Kidney (tissue), 22 donors: ENCODE measurements at places on chromosomes 6 and 20. TPM values are rescaled to one million over a fixed set of nuclear protein-coding genes. Genes with fewer than 3 reads are reported as not detected.

DNA sequence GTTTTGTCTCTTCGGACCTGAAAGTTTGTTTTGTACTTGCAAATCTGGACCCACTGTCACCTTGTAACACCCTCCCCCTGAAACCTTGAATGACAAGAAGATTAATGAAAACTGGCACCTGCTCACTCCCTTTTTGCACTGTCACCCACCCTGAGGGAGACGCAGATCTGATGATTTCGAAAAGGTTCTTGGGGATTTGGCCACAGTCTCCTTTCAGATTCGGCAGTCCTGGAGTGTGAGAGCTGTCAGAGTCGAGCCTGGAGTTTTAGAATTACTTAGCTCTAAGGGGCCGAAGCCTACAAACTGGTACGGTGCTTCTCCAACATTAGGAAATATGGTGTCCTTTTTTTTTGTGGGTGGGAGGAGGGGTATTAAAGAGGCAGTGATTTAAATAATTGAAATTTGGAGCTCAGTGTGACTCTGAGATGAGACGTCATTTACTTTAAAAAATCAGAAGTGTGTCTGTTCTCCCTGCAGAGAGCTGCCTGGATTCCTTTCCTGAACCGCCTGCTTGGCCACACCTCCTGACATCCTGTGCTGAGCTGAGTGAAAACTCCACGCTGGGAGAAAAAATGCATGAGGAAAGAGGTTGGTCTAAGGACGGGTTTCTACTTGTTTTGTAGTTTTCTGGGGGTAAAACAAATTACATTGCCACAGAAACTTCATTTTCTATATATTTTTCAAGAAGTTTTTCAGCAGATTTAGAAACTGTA lies 447.0 kb upstream of the CDH4 start:
- no peaks in the 10 kb centered on the region for H3K4me1 ChIP-seq
- DNase-seq: no peak
- no peak overlapping the region for H3K4me3 ChIP-seq
- H3K36me3 ChIP-seq: no peaks in the 10 kb centered on the region
- H3K27me3 ChIP-seq: no peaks in the 10 kb centered on the region

DNA sequence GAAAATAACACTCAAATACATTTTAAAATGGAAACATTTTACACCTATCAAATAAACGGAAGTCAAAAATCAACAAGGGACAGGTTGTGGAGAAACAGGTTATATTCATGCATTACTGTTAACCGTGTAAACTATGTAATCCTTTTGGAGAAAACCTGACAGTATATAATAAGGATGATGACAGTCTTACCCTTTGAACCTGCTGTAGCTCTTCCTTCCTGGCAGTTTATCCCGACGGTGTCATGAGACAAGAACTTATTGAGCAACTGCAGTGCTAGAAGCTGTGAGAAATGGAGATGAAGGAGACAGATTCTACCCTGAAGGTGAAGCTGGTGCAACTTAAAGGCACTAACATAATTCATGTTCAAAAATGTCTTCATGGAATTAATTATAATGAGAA lies 76.7 kb downstream of the PLEKHG1 start:
- H3K4me3 ChIP-seq: no peak overlapping the region
- H3K4me1 ChIP-seq: no peaks in the 10 kb centered on the region
- DNase-seq: no peak
- H3K36me3 ChIP-seq: no peaks in the 10 kb centered on the region

- no peak overlapping the region for H3K27ac ChIP-seq
- H3K36me3 ChIP-seq: no peaks in the 10 kb centered on the region
- no peaks in the 10 kb centered on the region for H3K27me3 ChIP-seq
- DNase-seq: no peak
- no peak overlapping the region for H3K4me3 ChIP-seq
Measured at GRCh38 chr6:42222448-42222847, 4.8 kb upstream of the MRPS10 start.

DNA sequence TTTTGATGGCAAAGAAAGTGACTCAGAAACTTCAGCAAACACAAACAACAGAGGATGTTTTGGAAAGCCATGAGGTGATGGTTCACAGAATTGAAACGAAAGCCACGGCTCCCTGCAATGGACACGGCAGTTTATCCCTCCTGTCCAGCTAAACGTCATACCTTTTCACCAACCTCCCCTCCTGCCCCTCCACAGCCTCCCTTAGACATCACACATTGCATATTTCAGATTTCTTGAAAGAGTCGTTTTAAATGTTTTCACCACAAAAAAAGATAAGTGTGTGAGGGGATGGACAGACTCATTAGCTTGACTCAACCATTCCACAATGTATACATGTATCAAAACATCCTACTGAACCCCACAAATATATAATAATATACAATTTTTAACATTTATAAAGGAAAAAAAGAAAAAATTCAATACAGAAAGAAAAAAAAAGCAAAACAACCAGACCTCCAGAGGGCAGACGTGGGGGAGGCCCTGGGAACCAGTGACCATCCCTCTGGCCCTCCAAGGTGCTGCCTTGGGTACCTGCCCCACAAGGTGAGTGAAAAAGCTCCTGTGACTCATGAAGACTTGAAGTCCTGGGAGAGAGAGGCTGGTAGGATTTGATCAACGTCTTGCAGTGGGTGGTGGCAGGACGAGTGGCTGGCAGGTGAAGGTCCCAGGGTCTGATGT lies 117.2 kb upstream of the THBS2 start:
- DNase-seq: no peak
- H3K27me3 ChIP-seq: no peaks in the 10 kb centered on the region
- no peaks in the 10 kb centered on the region for H3K36me3 ChIP-seq
- no peaks in the 10 kb centered on the region for H3K4me1 ChIP-seq

Gene RIPOR3
- total RNA-seq: 14.6 TPM

Gene WFDC10B
- total RNA-seq: 0.60 TPM
